ENCODE measurements at places on chromosomes 6 and 20.

- DNase-seq, result no peak
These were observed 1089.3 kb upstream of the DEFB115 start for GRCh38 chr20:30168025-30168799.

DNA sequence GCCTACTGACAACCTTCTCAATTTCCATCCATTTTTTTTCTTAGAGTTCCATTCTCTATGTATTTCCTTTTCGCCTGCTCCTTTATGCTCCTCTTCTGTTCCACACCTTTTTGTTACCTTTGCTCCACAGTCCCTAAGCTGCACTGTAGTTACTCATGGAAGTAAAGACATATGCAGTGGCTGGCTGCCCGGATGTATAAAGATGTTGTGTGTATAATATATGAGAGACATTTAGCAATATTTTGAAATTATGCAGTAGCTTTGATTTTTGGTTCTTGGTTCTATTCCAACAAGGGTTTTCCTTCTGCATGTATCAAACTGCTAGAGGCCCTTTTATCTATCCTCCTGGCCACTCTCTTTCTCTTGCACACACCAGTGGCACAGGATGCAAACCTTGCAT lies 234.9 kb downstream of the DOK5 start:
- DNase-seq, result no peak

DNA sequence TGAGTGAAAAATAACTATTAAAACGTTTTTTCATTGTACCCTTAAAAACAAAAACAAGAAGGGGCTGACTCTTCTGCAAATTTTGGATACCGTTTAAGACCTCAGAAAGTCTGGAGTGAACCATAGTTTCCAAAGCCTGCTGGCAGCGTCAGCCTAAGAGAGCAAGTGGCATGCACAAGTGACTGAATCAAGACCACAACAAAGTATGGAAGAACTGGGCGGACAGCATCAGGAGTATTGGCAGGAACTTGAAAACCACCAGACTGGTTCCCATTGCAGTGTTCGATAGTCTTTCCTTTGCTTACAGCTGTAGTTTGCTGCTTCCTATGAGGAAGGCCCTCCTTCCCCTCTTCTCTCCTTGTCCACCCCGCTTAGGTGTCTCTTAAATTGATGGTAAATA lies 33.7 kb upstream of the MYLIP start:
- no peak for DNase-seq

- DNase-seq, result no peak
These were observed 73.6 kb upstream of the TRAF3IP2 start for GRCh38 chr6:111679126-111679858.

GRCh38 chr6:11324453-11325015 lies 92.1 kb upstream of the NEDD9 start:
- DNase-seq, result peak; percentile 19

- DNase-seq, result no peak
These were observed 831 bp upstream of the SIRPB2 start for GRCh38 chr20:1491860-1492642.

GRCh38 chr20:44642203-44643153 lies 9.0 kb downstream of the ADA start:
- peak; percentile 82 for DNase-seq

GRCh38 chr6:49038294-49038822 lies 424.7 kb downstream of the MMUT start:
- no peak for DNase-seq

DNA sequence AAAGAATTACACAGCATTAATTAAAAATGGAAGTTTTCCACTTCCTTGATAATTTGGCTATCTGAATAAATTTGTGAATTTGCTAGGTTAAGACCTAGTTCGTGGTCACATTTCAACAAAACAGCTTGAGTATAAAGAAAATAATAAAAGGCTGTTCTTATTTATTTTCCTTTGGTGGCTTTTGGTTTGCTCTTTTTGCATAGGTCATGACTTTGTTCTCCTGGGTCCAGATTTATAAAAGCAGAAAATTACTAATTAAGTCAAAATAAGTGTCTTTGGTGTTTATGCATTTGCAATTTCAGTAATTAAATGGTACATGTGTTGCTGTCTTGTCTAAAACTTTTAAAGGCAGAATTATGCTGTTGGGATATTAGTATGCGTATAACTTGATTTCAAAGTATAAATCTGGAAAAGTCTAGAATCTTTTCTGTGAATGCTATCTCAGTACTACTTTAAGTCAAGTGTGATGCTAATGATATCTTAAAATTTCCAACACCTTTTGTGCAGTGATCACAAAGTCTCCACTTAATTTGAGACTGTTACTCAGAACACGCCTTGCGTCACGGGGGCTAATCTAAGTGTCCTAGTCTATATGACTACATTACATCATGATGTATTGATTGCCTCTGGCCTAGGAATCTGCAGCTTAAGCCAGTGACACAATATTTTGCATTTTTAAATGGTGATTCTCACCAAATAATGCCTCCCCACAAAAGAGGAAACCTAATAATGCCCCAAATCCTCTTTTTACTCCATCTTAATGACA lies 41.0 kb downstream of the GNAS start:
- DNase-seq, result peak; percentile 34

- DNase-seq, result no peak
These were observed 79.6 kb downstream of the KHDC1L start for GRCh38 chr6:73145690-73146089.

DNA sequence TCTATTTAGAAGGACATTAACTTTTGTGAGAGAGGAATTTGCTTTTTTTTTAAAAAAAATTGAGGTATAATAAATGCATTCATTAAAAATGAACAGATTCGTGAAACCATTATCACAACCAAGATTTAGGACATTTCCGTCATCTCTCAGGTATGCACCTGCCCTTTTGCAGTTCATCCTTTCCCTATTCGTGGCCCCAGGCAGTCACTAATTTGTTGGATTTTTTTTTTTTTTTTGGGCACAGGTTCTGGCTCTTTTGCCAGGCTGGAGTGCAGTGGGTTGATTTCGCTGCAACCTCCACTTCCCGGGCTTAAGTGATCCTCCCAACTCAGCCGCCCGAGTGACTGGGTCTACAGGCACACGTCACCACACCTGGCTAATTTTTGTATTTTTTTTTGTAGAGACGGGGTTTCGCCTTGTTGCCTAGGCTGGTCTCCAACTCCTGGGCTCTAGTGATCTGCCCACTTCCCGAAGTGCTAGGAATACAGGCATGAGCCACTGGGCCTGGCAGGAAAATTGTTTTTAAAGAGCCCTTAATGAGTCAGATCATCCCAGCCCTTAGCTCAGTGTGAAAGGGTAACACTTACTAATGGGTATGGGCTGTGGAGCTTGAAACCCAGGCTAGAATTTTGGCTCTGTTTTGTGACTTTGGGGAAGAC lies 9.2 kb downstream of the PHF3 start:
- DNase-seq, result no peak

- DNase-seq, result no peak
These were observed 5.8 kb upstream of the SDCBP2 start for GRCh38 chr20:1334761-1335160.

DNA sequence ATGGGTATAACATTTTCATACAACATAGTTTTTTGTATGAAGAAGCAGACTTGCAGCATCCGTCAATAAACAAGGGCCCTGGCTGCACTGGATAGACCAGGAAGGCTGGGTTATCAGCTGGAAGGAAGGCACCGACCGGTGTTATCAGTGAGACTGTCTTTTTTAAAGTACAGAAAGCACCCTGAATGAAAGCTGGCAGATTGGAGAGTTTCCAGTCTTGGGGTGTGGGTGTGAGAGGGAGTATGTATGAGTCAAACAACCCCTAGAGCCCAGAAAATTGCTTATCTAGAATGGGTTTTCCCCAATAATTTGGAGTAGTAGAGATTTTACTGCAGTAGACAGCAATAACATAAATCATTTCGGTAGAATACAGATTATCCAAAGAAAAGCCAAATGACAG lies 42.4 kb downstream of the TXLNB start:
- no peak for DNase-seq

GRCh38 chr20:61705386-61706258 lies 360.1 kb downstream of the TAF4 start:
- DNase-seq, result no peak

GRCh38 chr6:85388531-85388930 lies 61.4 kb upstream of the NT5E start:
- no peak for DNase-seq

DNA sequence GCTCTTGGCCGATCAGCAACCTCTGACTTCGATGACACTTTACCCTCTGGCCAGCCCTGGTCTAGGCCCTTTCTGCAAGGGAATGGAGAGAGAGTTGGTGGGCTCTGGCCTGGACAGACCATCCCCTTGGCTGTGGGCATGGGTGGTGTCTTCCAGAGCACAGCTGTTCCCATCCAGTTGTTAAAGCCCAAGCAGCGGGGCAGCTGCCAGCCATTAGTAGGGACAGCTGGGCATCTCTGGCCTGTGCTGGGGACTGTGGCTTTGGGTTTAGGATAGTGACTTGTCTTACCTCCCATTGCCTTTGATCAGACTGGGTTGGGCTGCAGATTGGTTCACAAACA lies 2.8 kb downstream of the CDC25B start:
- DNase-seq, result no peak

DNA sequence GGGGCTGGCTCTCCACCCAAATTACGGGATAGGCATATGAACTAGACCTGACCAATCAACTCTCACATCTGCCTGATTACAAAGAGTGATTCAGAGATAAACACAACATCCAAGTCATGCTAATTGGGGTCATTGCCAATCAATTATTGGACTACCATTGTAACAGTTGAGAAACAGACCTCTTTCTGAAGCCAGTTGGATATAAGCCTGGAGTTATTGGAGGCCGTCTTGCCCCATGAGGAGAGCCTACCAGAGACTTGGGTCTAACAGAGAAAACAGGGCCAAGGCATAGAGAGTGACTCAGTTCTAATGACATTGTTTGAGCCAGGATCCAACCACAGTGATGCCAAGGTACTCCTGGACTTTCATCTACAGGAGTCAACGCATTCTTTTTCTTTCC lies 39.4 kb upstream of the HIVEP2 start:
- no peak for DNase-seq

DNA sequence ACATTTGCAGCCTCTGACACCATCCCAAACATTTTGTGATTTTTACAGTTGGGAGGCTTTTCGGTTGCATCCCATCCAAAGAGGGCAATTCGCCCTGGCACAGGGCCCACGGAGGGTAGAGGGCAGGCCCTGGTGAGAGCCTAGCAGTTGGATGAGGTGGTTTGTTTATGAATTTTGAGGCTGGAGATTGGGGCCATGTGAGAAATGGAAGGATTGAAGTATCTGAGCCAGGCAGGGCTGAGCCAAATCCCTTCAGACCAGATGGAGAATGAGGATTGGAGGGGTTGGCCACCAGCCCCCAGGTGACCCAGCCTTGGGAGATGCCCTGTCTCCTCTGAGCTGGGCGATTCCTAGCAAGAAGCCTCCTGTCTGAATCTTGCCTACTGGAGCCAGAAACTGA lies 52.6 kb upstream of the CCDC167 start:
- no peak for DNase-seq

GRCh38 chr6:88631830-88632229 lies 331.6 kb downstream of the RNGTT start:
- no peak for DNase-seq

- no peak for DNase-seq
These were observed 47.5 kb upstream of the CD93 start for GRCh38 chr20:23133560-23133998.
